NCI-H1436 treated with DMSO at 0.1 percent for 48 hours (cell line): ENCODE measurements at places on chromosomes 13 and 19.

DNA sequence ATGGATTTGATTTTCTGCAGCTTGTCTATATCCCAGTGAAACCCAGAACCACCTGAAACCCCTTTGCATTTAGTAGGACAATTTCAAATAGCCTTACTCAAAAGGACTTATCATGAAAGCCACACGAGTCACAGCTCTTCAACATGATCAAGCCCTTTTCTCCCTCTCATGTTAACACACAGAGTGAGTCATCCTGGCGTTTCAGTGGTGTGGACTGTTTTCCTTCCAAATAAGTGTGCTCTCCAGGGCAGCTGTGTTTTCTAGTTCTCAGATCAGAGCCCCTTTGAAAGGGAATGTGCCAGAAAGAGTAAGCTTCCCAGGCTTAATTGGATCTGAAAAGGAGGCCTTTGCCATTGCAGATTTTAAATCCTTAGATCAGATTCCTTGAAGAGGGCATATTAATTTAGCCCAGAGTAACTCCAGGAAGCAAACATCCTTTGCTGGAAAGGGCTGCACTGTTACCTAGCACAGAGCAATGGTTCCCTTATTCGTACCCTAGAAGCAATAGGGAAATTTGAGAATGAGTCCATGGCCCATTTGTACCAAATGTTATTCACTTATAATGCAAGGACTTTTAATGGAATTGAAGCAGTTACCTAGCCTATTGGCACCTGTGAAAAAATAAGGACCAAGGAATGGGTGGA is 51.3 kb downstream of the ERICH6B start:
- no peak for DNase-seq

GRCh38 chr19:13430790-13431582 is 75.3 kb downstream of the CACNA1A start:
- DNase-seq, result no peak

GRCh38 chr13:76863022-76863421 is 23.2 kb downstream of the KCTD12 start:
- DNase-seq, result no peak

- DNase-seq, result no peak
These were observed 360 bp downstream of the DDX39A start for GRCh38 chr19:14418856-14419105.

DNA sequence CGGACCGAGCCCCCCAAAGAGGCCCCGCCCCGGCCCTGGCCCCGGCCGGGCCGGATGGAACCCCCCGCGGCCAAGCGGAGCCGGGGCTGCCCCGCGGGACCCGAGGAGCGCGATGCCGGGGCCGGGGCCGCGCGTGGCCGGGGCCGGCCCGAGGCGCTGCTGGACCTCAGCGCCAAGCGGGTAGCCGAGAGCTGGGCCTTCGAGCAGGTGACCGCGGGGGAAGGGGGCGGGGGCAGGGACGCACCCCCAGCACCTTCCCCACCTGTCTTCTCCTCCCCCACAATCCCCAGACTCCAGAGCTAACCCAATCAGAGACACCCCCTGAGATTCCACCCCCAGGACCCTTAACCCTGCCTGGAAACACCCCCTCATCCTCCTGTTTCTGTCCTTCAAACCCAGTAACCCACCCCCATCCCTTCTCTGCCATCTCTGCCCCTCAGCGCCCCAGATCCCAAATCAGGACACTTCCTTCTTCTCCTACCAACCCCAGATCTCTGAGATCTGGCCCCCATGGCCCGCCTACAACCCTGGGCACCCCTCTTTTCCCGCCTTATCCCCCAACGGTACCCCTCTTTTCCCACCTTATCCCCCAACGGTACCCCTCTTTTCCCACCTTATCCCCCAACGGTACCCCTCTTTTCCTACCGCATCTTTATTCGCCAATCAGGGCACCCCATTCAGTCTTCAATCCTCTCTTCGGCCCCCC is 505 bp downstream of the ZSWIM4 start:
- DNase-seq, result no peak

GRCh38 chr19:17943274-17944221 is 10.7 kb downstream of the CCDC124 start:
- DNase-seq, result no peak

- no peak for DNase-seq
These were observed 167.7 kb downstream of the SPRY2 start for GRCh38 chr13:80173224-80173623.
